ENCODE measurements at places on chromosomes 3 and 15.

DNA sequence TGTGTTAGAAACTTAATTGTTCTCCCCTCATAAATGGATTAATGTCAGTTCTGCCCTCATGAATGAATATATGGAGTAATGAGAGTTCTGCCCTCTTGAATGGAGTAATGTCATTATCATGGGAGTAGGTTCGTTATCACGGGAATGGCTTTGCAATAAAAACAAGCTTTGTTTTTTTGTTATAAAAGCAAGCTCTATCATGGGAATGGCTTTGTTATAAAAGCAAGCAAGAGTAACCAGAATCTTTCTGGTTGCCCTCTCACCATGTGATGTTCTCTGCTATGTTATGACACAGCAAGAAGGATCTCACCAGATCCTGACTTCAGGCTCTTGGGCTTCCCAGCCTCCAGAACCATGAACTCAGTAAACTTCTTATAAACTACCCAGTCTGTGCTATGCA, 38.4 kb upstream of the UBL7 start:
- DNase-seq = no peak

DNA sequence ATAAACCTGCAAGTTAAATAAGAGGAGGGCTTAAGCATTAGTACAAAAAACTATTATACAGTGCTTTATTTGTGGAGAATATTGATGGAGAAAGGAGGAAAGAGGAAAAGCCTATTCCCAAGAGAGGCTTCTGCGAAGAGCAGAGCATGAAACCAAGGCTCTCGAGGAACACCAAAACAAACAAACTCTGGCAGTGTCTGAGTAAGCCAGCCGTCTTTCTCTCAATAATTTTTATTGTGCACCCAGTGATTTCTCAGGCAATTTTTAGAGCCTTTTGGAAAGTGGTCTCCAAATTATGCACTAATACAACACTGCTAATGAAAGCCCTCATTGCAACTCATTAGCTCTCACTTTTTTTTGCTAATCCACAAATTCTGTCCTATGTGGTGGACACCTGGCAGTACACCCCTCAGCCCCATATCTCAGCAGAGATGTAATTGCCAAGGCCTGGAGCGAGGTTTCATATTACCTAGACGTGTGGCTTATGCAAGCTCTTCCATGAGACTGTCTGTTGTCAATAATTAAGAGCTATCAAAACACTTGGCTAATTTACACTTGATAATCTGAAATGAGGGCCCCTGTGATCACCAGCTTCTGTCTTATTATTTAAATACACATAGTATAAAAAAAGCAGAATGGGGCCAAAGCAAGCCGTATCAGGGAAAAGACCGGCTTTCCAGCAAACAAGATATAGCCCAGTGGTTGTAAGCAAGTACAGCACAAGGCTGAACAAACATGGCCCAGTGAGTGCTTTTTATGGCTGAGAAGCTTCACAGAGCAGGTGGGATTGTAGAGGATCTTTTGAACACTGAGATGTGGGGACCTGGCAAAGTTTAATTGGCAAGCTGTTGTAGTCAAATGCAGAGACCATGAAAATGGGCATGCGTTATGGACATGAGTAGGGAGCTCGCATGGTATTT, 216.9 kb downstream of the ROBO2 start:
- DNase-seq = no peak

DNA sequence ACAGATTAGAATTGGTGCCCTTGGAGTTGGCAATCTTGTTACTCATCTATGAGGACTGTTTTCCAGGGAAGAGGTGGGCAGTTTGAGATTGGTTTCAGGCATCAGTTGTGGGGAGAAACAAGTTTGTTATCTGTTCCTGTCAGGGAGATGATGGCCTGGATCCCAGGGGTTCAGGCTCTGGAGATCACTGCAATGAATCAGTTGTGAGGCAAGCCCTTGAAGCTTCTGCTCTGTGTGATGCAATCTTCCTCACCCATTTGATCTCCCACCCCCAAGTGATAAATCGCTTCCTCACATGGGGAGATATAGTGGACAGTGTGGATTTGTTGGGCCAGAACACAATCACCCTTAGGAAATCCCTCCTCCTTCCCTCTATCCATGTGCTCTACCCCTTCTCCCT, 276.6 kb upstream of the LRTM1 start:
- no peak for DNase-seq

DNA sequence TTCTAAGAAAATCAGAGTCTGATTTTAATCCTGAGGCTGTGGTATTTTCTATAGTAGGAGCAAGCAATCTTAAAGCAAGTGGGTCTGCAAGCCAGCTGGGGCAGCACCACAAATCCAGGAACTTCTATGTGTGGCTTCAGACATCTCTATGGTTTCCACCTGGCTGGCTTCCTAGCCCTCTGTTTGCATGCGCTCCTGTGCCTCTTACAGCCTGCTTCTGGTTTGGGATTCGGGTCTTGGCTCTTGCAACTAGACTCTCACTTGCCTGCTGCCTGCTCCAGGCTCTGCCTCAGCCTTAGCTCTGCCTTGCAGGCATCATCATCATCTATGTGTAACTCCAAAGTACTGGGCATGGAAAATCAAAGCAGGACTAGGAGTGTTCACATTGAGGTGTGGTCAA, 43.4 kb downstream of the MINDY4B start:
- no peak for DNase-seq

DNA sequence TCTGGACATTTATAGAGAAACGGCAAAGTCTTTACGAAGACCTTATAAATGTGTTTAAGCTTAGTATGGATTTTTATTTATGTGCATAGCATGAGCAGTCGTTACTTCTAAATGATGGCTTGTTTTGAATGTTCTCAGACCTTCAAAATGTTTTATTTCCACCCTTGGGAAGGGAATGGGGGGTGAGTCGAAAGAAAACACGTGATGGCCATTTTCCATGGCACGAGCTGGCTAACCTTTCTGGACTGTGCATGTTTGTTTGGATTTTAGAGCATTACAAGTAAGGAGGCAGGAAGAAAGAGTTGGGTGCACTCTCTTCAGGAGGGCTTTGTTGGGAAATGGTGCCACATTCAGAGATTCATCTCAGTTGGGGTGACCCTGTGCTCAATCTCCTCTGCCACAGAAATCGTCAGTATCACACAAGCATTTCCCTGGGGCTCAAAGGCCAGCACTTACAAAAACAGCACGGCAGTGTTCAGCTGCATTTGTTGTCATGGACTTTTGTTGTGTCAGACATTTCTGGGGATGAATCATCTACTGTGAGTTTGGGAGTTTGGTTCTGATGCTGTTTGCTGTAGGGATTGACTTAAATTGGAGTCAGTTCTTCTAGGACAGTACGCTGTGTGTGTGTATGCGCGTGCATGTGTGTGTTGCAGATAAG, 52.3 kb upstream of the ADAMTS9 start:
- DNase-seq = no peak

- DNase-seq = no peak
These were observed 47.2 kb downstream of the SLITRK3 start for GRCh38 chr3:165148876-165149441.

GRCh38 chr3:192409201-192409837, 318.0 kb downstream of the FGF12 start:
- no peak for DNase-seq

DNA sequence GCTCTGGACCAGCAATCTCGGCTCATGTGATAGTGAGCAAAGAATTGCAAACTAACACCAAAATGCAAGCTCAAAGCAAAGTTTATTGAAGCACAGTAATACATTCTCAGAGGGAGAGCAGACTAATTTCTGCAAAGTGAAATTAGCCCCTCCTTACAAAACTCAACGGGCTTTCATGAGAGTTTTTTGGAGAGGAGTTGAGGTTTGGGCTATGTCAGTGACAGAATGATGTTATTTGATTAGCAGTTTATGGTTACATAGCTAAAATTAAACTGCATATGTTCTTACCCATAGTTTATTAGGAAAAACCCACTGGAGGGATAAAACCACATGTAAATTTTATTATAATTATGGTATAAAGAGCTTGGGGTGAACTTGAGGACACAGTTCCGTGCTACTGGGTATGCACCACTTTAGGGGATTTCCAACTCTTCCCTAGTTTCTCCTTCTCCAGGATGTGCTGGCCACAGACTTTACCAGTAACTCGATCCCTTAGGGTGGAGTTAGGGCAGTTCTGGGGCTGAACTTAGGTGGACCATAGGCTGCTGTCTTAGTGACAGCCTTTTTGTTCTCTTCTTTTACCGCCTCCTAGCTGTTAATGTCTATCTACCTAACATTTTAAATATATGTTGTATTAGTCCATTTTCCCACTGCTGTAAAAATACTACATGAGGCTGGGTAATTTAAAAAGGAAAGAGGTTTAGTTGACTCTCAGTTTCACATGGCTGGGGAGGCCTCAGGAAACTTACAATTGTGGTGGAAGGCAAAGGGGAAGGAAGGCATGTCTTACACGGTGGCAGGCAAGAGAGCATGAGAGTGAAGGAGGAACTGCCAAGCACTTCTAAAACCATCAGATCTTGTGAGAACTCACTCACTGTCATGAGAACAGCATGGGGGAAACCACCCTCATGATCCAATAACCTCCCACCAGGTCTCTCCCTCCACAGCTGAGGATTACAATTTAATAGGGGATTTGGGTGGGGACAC, 8.9 kb upstream of the AADACL2 start:
- DNase-seq = no peak

GRCh38 chr15:96296264-96296663, 34.2 kb upstream of the NR2F2 start:
- no peak for DNase-seq

DNA sequence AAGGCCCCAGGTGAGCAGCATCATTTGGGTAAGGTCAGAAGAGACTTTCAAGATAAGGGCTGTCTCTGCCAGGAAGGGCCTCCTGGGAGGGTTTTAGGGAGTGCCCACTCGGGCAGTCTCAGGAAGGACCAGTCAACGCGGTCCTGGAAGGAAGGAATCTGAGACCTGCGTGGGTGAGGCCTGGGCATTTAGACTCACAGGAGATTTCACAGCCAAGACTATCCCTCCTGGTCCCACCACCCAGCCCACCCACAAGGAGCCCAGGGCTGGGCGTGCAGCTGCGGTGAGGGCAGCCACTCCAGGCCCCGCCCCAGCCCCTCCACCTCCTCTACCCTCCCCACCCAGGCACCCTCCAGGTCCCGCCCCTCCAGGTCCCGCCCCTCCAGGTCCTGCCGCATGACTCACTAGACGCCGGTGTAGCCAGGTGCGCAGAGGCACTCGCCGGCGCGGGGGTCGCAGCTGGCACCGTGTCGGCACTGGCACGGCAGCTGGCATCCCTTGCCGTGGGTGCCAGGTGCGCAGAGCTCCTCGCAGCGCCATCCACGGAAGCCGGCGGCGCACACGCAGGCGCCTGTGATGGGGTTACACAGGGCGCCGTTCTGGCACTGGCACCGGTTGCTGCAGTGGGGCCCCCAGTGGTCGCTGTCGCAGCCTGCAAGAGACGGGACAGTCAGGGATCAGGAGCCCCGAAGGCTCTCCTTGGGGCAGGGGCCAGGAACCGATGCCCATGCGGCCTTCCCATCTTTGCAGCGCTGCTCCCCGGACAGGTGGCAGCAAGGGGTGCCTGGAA, 112.7 kb downstream of the RAB11A start:
- DNase-seq = peak; percentile 49

- DNase-seq = no peak
These were observed 144.1 kb upstream of the ALCAM start for GRCh38 chr3:105222568-105223093.

DNA sequence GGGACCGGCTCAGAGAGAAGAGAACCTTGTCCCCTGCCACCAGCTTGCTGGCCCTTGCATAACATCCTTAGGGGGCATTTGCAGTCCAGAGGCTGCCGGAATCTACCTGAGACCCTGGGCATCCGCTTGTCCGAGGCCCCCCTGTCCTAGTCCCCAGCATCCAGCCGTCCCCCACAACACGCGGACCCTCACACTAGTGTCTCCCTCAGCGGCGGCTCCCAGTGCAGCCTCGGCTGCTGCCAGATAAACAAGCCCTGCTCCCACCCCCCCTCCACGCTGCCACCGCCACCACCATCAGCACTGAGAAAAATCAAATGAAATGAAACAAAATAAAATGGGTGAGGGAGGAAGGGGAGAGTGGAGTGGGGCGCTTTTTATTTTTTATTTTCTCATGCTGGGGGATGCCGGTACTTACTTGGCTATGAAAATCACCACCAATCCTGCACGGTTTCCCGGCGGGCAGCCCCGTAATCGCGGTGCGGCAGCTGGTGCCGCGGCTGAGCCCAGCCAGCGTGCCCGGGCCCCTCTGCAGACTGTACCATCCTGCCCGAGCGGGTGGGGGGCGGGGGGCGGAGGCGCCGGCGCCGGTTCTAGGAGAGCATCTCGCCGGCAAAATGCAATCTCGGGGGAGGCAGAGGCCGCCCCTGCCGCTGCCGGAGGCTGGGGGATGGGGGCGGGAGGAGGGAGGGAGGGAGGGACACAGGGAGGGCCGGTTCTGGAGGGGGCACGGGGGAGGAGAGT, at the start of gene ATP2B2:
Gene ATP2B2, minus strand, starts transcription at position 537 of the 741 bp plus-strand sequence. CDS start 56,043 bp downstream, outside the sequence.
- no peak for DNase-seq

GRCh38 chr3:33218446-33219174, at the start of gene SUSD5:
Gene SUSD5 (minus strand): TSS chr3:33218810. CDS start chr3:33218797, 13 bp downstream.
- DNase-seq = no peak

DNA sequence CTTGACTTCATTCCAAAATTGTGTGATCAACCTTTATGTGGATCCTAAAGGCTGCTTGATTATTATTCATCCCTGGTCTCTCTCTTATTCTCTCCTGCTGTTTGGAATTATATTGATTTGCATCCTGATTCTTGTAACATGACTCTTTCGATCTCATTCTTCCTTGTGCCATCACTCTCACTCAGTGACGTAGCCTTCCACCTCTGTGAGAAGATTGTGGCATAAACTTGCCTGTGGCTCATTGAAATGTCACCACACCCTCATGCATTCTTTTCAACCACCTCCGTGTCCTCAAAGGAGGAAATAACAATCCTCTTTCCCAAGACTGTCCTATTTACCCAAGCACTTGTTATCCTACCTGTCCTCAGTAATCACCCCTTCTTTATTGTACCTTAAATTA, 41.3 kb upstream of the GCNT3 start:
- no peak for DNase-seq

- DNase-seq = no peak
These were observed 226.6 kb upstream of the AZI2 start for GRCh38 chr3:28575100-28575745.

- DNase-seq = no peak
These were observed 1003.9 kb upstream of the NR2F2 start for GRCh38 chr15:95326431-95327182.

- DNase-seq = no peak
These were observed 84.4 kb upstream of the PLCL2 start for GRCh38 chr3:16800361-16800760.

DNA sequence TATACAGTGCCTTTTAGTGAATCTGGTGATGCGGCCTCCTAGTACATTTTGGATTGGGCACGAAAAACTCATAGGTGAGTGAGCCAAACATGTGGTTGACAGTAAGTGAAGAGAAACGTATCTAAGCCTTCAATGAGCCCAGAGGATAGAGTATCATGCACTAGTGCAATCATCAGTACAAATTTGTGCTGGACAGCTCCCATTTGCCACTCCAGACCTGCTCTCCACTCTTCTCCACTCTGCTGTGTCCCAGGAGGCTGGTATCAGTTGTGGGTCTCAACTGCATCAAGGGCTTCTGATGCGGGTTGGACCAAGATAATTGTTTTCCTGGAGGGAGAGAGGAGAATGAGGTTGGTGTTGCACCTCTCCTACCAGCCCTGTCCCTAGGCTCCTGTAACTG, 9.1 kb upstream of the RASGRF1 start:
- DNase-seq = no peak

- no peak for DNase-seq
These were observed 12.0 kb upstream of the GNB4 start for GRCh38 chr3:179463319-179463718.

GRCh38 chr3:172471903-172472302, 23.6 kb upstream of the GHSR start:
- DNase-seq = no peak

Data from stimulated activated CD4-positive, alpha-beta T cell treated with anti-CD3 and anti-CD28 coated beads, TNF-alpha, amount 100 ng/mL, for 48 hours (primary cell).